KBM-7 (cell line): ENCODE measurements at places on chromosomes 2 and 18.
A peak's percentile ranks its signal among the peaks of the same experiment; 100 is the strongest.

DNA sequence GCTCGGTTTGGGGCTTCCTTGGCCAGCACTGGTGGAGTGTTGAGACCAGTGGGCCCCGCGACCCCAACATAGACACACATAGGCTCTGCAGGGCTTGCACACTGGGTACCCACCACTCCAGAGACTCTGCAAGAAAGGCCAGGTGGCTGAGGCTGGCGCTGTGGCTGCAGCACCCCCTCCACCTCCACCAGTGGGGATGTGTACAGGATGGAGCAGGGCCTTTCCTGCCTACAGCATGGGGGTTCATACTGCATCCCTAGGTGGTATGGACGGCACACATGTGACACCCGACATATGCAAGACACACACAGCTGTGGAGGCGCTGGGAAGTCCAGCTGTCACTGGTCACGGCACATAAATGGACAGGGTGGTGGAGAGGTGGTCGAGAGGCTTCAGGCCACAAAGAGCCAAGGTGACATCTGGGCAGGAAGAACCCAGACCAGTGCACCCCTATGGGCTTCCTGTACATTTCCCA lies 1.3 kb downstream of the RNPEPL1 start:
- DNase-seq, result no peak

GRCh38 chr2:129849559-129850160 lies 129.8 kb upstream of the RAB6C start:
- peak; percentile 76 for DNase-seq

GRCh38 chr18:51069885-51070284 lies 39.9 kb downstream of the SMAD4 start:
- no peak for DNase-seq

DNA sequence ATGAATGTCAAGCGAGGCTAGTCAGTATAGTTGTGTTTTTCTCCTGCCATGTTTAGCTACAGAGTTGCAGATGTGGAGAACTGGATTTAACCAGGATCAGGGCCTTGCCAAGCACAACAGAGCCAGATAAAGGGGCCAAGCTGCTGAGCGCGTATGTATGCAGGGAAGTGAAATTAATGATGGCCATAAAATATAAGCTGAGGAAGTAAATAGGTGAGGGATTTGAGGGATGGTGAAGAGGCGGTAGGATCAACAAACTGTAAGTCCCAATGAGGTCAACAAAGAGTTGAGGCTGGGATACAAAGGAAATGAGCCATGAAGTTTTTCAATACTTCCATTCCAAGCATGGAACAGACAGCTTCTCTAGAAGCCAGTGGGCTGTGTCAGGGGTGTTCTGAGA lies 10.6 kb downstream of the LRP2 start:
- no peak for DNase-seq

DNA sequence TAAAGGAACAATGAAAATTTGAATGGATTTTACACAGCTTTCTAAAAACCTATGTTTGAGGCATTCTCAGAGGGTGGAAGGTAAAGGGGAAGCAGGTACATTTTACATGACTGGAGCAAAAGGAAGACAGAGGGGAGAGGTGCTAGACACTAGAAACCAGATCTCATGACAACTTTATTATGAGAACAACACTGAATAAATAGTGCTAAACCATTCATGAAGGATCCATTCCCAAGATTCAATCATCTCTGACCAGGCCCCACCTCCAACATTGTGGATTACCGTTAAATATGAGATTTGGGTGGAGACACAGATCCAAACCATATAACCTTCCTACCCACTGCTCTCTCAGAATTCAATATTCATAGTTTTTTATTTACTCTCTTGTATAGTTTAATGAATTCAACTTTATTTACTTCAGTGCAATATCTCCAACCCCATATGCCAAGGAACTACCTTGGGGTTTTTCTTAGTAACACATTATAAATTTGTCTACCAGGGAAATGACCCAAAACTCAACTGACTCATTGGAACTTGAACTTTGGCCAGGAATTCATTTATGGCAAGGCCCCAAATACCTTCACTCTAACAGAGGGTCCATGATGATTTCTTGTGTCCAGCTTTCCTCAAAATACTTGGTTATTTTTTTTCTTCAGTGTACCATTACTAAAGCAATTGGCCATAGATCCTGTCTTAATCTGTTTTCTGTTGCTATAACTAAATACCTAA lies 317.8 kb downstream of the GULP1 start:
- no peak for DNase-seq

DNA sequence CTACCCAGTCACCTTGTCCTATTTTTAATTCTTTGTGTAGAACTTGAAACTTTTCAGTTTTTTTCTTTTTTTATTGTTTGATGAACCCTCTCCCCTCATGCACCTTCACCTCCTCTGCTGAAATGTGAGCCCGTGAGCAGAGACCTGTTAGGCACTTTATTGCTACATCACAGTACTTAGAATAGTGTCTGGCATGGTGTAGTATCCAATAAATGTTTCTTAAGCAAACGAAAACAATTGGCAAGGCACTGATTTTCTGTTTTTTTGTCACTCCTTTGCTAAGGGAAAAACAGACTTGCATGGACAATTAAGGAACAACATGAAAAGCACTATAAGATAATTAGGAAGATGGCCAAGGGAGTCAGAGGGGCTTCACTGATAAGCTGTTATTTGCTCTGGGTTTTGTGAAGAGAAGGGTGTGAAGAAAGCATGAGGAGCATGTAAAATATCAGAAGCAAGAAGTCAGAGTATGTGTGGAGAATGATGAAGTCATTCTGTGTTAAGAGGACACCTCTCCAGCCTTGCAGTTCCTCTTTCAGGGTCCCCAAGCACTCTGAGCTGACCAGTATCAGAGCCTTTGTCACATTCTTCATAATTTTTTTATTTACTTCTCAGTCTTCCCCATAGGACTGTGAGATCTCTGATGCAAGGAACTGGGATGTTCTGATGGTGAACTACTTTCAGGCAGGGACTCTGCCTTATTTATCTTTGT lies 99.7 kb upstream of the CAVIN2 start:
- no peak for DNase-seq

- DNase-seq, result peak; percentile 25
These were observed 11.0 kb downstream of the TTN start for GRCh38 chr2:178796079-178796677.

DNA sequence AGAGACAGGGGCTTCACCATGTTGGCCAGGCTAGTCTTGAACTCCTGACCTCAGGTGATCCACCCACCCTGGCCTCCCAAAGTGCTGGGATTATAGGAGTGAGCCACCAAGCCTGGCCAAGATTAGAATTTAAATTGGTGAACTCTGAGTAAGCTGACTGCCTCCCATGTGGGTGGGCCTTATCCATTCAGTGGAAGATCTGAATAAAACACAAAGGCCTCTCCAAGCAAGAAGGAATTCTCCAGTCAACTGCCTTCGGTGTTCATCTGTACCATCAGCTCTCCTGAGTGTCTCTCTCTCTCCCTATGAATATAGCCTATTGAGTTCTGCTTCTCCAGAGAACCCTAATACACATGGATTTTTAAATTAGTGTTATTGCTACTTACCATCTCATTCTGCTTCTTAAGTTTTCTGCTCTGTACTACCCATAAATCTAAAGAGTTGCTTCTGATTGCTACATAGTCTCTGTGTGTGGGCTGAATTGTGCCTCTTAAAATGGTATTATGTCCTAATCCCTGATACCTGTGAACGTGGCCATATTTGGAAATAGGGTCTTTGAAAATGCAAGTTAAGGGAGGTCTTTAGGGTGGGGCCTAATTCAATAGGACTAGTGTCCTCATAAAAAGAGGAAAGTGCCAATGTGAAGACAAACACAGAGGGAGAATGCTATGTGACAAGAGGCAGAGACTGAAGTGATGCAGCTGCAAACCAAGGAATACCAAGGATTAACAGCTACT lies 36.3 kb downstream of the FBXO11 start:
- no peak for DNase-seq
